ENCODE measurements at places on chromosomes 12 and 14. TPM values are rescaled to one million over a fixed set of nuclear protein-coding genes. Genes with fewer than 3 reads are reported as not detected.

Gene MUCL1
- total RNA-seq = not detected

Gene PAH
- total RNA-seq = not detected

DNA sequence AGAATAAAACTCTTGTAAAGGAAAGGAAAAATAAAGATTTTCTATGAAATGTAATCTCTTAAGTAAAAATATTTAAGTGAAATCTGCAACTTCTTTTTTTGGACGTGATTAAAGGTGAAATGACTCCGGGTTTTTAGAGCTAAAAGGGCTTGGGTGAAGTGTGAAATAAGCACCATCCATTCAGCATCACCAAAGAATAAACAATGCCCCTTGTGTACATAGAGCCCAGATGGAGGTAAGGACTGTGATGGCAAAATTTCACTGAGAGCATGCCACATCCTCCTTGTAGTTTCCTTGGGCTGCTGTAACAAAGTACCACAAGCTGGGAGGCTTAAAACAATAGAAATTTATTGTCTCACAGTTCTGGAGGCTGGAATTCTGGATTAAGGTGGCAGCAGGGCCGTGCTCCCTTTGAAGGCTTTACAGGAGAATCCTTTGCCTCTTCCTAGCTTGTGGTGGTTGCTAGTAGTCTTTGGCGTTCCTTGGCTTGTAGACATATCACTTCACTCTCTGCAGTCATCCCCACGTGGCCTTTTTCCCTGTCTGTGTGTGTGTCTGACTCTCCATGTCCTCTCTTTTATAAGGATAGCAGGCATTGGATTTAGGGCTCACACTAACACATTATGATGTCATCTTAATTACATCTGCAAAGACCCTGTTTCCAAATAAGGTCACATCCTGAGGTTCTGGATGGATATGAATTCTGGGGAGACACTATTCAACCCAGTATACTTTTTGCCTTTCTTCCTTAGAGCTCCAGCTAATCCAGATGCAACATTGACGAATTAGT lies 24.2 kb downstream of the ZNF664 start:
- no peak overlapping the region for H3K4me3 ChIP-seq
- H3K4me1 ChIP-seq = peaks cover 21% of the 10 kb centered on the region
- H3K36me3 ChIP-seq = peaks cover 8% of the 10 kb centered on the region
- H3K27ac ChIP-seq = no peak overlapping the region
- no peaks in the 10 kb centered on the region for H3K27me3 ChIP-seq
- no peak for DNase-seq

DNA sequence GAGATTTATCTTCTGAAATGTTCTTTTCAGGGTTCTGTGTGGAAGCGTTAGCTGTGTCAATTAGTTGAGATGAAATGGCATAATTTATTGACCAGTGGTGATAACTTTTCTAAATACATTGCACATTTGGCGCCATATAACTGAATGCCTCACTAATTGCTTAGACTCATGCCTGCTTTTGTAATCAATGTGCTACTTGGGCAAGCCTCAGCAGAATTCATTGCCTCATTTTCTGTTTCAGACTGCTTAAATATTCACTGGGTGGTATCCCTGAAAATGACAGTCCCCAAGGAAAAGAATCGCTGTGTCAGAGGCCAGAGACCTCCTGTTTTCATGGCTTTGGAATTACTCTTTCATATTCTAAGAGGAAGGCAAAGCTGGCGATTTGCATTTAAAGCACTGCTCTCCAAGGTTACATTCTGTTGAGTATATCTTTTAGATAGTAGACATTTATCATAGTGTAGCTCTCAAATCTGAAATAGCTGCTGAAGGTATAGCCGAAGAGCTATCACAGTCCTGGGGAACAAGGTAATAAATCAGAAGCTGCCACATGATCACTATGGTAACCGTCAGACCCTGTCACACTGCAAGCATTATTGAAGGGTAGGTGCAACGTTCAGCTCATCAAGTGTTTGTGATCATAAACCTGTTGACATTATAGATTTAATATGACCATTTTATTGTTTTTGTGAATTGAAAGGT lies 297.3 kb upstream of the E2F7 start:
- DNase-seq = no peak
- H3K4me1 ChIP-seq = no peaks in the 10 kb centered on the region
- no peak overlapping the region for H3K27ac ChIP-seq
- H3K36me3 ChIP-seq = no peaks in the 10 kb centered on the region
- H3K27me3 ChIP-seq = no peaks in the 10 kb centered on the region

- DNase-seq = no peak
- H3K36me3 ChIP-seq = no peaks in the 10 kb centered on the region
- no peaks in the 10 kb centered on the region for H3K27me3 ChIP-seq
Observed at GRCh38 chr12:29609431-29610215, 112.1 kb upstream of the OVCH1 start.

DNA sequence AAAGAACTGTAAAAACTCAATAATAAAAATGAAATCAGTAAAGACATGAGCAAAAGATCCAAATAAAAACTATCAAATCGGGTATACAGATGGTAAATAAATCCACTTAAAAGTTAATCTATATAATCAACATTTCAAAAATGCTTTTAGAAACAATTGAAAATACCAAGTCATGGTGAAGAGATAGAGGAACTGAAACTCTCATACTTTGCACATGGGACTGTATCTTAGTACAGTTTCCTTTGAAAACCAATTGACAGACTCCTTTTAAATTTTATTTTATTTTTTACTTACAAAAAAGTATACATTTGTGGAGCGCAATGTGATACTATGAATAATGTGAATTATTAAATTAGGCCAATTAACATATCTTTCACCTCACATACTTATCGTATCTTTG lies 98.6 kb upstream of the FAR2 start:
- no peaks in the 10 kb centered on the region for H3K36me3 ChIP-seq
- no peaks in the 10 kb centered on the region for H3K4me1 ChIP-seq
- H3K4me3 ChIP-seq = no peak overlapping the region

DNA sequence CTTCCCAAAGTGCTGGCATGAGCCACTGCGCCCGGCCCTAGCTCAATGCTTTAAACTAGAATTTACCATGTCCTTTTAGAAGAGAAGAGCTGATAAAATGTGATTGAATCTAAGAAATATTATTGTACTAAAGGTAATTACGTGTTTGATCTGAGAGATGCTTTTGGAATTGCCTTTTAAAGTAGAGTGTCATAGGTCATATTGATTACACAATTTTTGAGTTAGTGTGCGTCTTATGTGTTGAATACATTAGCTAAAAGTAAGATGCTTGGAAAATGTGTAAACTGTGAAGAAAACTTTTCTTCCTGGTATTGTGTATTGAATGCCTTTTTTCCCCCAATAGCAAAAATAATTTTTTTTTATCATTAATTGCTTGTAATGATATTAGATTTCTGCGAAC lies 41.7 kb downstream of the MIA2 start:
- DNase-seq = no peak
- H3K36me3 ChIP-seq = peaks cover 55% of the 10 kb centered on the region
- H3K27me3 ChIP-seq = no peaks in the 10 kb centered on the region
- peaks cover 44% of the 10 kb centered on the region for H3K4me1 ChIP-seq
- H3K4me3 ChIP-seq = no peak overlapping the region
- no peak overlapping the region for H3K27ac ChIP-seq

Data from activated CD4-positive, alpha-beta T cell treated with anti-CD3 and anti-CD28 coated beads, Interleukin-2, amount 10 ng/mL, durations not matched to agents 7 days and 5 days (primary cell).